ENCODE measurements at places on chromosomes 3 and 15.

DNA sequence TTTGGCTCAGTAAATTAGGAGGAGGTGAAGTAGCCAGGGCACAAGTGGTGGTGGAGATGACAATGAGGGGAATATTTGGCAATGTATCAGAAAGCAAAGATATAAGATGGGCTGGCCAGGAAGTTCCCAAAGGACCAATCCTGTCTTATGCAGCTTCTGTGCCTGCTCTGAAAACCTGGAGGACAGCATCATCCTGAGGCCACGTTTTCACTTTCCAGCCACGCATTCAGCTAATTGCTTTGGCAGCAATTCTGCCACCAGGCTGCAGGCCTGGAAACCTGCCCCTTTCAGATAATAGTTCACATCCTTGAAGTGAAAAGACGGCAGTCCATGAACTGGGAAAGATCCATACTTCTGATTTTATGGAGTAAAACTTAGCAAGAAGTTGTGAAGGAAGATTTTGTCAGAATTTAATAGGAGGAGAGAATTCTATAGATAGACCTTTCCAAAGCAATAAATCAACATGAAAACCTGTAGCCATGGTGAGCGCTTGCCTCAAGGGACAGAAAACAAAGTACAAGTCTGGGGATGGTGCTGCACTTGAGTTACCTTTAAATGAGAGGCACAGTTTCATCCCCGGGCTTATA lies 682.5 kb downstream of the GRM7 start:
- no peak for DNase-seq

- DNase-seq: no peak
These were observed 109.5 kb downstream of the SSR3 start for GRCh38 chr3:156445117-156446090.

DNA sequence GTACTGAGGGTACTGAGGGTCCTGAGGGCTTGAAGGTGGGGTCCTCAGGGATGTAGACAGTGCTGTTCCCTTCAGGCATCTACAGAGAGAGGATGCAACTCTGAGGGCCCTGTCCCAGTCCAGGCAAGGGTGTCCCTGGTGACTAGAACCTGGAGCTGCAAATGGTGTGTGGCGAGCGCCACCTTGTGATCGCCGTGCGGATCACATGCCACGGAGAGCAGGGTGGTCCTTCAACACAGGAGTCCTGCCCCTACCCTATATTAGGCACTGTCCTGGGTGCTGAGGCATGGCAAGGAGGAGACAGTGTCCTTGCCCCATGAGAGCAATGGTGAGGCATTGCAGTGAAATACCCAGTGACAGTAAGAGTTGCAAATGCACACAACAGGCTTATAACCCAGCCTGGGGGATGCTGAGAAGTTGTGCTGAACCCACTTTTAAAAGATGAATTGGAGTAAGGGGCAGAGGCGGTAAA lies 23.6 kb downstream of the RHCG start:
- DNase-seq: no peak

DNA sequence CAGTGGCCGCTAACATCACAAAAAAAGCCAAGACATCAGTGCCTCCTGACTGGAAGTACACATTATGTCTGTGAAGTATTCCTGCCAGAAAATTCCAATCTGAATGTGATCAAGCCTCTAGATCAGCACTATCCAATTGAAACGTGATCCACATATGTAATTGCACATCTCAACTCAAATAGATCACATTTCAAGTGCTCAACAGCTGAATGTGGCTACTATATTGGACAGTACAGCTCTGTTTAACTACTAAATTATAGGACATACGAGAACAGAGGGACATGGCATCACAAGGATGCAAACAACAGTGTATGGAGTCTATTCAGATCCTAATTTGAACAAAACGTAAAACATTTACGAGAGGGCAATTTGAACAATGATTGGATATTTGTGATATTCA lies 542 bp upstream of the UBAP1L start:
- no peak for DNase-seq

DNA sequence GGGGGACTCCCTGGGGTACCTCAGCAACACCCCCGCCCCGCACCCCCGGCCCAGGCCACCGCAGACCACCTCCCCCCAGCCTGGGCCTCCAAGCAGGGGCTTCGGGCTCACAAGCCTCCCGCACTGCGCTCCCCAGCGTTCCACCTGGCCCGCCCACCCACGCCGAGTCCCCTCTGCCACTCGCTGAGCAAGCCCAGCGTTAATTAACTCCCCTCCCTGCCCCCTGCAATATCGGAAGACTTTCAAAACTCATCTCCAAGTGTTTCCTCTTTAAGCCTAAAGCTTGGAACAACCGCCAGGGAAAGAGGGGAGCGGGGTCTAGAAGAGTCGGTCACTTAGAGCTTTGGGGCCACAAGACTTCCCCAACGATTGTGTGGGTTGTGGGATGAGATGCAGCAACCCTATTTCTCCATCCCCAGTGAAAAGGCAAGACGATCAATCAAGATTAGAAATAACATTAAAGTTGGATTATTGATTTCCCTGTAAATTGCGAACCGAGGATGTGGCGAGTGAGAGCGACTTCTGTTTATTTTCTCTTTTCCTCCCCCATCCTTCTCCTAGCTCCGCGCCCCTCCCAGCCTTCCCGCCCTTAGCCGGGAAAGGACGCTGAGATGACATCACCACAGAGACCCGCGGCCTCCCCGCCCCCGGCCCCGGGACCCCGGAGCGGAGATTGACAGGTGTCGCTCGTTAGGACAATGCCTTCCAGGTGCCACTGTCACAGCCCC lies 30.2 kb downstream of the NR2F2 start:
- no peak for DNase-seq
